NCI-H524 treated with DMSO at 0.1 percent for 48 hours (cell line): ENCODE measurements at places on chromosomes 2 and 18.

DNA sequence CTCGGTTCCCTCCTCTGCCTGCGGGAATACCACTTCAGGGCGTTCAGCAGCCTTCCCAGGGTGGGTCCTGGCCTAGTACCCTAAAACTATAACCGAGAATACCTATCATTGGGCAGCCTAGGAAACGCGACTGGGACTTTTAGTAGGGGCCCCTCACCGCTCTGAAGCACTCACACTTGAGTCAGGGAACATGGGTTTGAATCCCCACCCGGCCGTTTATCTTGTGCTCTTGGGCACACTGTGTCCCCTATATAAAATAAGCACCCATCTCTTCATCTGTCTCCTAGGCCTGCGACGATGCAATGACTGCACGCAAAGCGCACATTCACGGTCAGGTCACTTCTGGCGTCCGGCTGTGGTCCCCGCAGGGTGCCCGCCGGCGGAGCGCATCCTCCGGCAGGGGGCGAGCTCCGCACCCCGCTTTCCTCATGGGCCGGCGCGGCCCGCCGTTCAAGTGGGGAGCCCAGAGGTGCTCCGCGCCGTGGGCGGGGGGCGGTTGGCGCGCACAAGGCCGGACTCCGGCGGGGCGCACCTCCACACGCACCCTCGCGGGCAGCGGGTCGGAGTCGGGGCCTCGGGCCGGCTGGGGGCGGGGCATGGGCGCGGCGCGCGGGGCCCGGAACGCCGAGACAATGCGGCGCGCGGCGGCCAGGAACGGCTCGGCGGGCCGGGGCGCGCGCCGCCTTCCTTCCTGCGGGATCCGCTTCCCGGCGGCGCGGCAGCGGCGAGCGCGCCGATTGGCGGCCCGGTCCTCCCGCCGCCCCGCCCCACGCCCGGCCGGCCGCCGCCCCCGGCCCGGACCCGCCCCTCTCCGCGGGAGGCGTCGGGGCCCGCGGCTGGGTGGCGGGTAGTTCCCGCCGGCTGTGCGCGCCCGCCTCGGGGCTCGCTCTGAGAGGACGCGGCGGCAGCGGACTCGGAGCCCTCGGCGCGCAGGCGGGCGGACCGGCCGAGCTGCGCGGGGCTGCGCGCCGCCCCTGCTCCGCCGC lies at the start of gene ASAP2:
TSS of gene ASAP2 (plus strand) at position 850 of the 986 bp plus-strand sequence. CDS start 293 bp downstream, outside the sequence.
- DNase-seq: no peak

DNA sequence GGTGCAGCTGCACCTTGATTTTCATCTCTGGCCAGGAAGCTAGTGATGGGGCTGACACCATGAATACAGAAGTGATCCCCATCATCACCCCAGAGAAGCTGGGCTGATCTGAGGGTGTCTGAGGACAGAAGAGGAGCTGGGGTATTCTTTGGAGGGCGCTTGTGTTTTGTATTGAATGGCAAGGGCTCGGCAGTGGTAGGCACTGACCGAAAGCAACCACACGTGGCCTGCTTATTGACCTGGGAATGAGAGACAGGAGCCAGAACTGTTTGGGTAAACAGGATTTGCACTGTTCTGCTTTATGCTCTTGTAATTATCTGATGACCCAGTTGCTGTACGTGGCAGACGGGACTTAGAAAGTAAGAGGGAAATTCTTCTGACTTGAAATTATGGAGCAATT lies 62.6 kb upstream of the RPL31 start:
- DNase-seq: no peak

DNA sequence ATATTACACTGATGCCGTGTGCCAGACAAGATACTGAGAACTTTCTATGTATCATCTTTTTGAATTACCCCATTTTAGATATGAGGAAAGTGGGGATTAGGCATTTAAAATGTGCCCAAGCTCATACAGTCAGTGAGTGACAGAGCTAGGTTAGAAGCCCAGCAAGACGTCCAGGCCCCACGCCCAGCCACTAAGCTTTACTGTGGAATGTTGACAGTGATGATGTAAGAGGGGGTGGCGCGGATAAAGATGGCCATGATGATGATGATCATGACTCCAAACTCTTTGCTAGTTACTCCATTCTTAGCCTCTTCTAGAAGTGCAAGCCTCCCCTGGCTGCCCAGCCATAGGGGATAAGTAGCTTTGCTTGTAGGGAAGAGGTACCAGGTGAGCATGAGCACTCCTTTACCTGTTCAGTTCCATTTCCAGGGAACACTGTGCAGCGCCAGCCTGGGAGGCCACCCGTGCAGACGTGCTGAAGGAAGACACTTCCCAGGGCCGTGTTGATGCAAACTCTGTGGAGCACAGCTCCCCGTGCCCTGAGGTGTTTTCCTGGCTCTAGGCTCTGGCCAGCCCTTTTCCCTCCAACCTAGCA lies 65.5 kb downstream of the BCL2L11 start:
- no peak for DNase-seq

- no peak for DNase-seq
Measured at GRCh38 chr2:18271370-18272147, 288.9 kb downstream of the RDH14 start.

DNA sequence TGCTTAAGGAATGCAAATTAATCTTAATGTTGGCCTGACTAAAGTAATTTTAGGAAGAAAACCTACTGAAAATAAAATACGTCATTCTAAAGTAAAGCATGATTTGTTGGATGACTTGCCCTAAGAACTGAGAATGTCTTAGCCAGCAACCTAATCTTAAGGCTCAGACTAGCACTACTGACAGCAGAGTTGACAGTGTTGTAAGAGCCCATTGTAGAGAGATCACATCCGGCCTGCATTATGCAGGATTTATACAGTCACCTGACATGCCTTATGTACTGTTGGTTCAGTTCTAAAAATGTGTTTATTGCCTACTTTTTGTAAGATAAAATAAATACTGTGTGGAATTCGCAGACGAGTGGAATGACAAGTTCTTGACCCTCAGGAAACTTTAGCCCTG lies 82.3 kb downstream of the TMEM185B start:
- DNase-seq: no peak

GRCh38 chr18:27130065-27130630 lies 55.0 kb downstream of the CHST9 start:
- DNase-seq: no peak

- no peak for DNase-seq
Measured at GRCh38 chr2:84808279-84808678, 72.6 kb downstream of the TRABD2A start.

DNA sequence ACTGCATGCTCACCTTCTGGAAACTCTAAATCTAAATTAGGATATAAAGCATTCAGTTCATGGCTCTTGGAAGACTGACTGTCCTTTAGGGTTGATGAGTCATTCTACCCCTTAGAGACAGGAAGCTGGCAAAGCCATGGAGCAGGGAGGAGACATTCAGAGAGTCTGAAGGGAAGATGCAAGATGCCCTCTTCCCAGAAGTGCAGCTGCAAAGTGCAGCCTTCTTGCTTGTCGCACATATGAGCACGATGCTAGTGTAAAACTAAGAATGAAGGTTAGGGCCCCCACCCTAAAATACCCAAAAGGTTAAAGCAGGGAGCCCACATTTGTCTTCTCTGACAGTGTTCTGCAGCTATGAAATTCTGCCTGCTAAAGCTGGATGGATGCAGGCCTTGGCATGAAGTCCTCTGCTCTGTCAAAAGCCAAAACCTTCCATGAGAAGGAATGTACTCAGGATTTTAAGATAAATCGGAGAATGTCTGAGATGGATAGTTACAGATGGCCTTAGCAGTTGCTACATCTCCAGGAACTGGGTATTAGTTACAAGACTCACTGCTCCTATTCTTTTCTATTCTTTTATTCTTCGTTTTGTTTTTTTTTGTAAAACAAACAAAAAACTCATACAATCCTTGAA lies 89.7 kb downstream of the POLE4 start:
- no peak for DNase-seq
